T-helper 1 cell treated with Interleukin-12 subunit alpha and Interleukin-12 subunit beta and Interleukin-4 antibody, amounts not matched to agents 30 ng/mL and 1 ng/mL, for 36 hours (primary cell): ENCODE measurements at places on chromosomes 2 and 18. TPM values are rescaled to one million over a fixed set of nuclear protein-coding genes. Genes with fewer than 3 reads are reported as not detected.

Gene GDF7
- total RNA-seq: not detected in 2 replicates

Gene CENPA
- total RNA-seq: 27.7 and 29.5 TPM in 2 replicates

Gene MYO3B
- total RNA-seq: 0.59 and 0.78 TPM in 2 replicates

Gene NRP2
- total RNA-seq: 11.1 and 11.4 TPM in 2 replicates

Gene DES
- total RNA-seq: not detected in 2 replicates

Gene VPS54
- 20.2 and 20.9 TPM in 2 replicates for total RNA-seq

Gene CTAGE1
- not detected in 2 replicates for total RNA-seq

Gene ALS2
- total RNA-seq: 11.2 and 14.9 TPM in 2 replicates

Gene CIB4
- total RNA-seq: not detected in 2 replicates

Gene PLGLB2
- 5.7 and 6.3 TPM in 2 replicates for total RNA-seq

Gene LAMA1
- total RNA-seq: not detected in 2 replicates

Gene OXER1
- total RNA-seq: 0.20 and 0.49 TPM in 2 replicates
